CD4-positive, alpha-beta memory T cell (primary cell): ENCODE measurements at places on chromosomes 2 and 18.

GRCh38 chr2:8251291-8251690, 430.6 kb upstream of the ID2 start:
- H3K27ac ChIP-seq: no peak overlapping the region
- H3K4me3 ChIP-seq: no peak overlapping the region
- H3K27me3 ChIP-seq: no peaks in the 10 kb centered on the region

DNA sequence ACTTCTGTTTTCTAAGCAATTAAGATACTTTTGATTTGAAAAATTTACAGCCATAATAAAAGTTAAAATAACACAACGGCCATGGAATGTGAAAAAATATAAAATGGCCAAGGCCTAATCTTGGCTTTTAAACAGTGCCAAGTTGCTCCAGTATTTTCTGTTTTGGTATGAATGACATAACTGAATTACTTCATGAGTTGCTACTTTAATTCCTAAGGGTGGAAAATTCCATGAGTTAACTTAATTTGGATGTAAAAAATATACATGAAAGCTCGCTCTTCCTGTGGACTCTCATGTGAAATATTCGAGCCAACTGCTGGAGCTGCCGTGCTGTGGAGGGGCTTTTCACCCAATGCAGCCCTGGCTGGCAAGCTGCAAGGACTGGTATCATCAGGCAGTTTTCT, 286.0 kb upstream of the CCDC68 start:
- no peak overlapping the region for H3K27ac ChIP-seq
- no peaks in the 10 kb centered on the region for H3K4me1 ChIP-seq
- no peaks in the 10 kb centered on the region for H3K27me3 ChIP-seq
- no peak for DNase-seq
- H3K36me3 ChIP-seq: no peaks in the 10 kb centered on the region

DNA sequence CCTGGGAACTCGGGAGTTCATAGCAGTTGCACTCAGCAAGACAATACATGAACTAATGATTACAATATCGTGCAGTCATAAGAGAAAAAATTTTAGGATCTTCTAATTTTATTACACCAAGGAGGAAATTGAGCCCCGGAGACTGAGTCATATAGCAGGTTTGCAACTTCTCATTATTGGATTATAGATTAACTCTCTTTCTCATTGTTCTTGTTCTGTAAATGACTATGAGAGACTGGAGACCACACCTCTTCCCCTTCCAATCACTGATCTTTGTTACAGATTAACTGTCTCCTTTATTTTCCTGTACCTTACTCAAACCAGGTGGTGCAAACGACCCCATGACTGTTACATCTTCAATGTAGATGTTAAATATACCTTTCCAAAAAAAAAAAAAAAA, 435.8 kb upstream of the DDX18 start:
- no peak overlapping the region for H3K27ac ChIP-seq
- no peaks in the 10 kb centered on the region for H3K27me3 ChIP-seq
- no peak overlapping the region for H3K4me3 ChIP-seq
- no peak for DNase-seq
- no peaks in the 10 kb centered on the region for H3K4me1 ChIP-seq

- no peaks in the 10 kb centered on the region for H3K36me3 ChIP-seq
- H3K27me3 ChIP-seq: peaks cover 6% of the 10 kb centered on the region
- no peak overlapping the region for H3K27ac ChIP-seq
- no peaks in the 10 kb centered on the region for H3K4me1 ChIP-seq
- DNase-seq: no peak
Measured at GRCh38 chr2:119455066-119455718, 23.5 kb downstream of the TMEM37 start.

GRCh38 chr18:5431836-5432575, 111.8 kb downstream of the EPB41L3 start:
- no peak for DNase-seq
- no peak overlapping the region for H3K27ac ChIP-seq
- no peaks in the 10 kb centered on the region for H3K36me3 ChIP-seq
- H3K27me3 ChIP-seq: no peaks in the 10 kb centered on the region
- H3K4me1 ChIP-seq: no peaks in the 10 kb centered on the region

GRCh38 chr2:161353543-161353942, 45.3 kb downstream of the PSMD14 start:
- H3K4me3 ChIP-seq: no peak overlapping the region
- H3K4me1 ChIP-seq: no peaks in the 10 kb centered on the region

DNA sequence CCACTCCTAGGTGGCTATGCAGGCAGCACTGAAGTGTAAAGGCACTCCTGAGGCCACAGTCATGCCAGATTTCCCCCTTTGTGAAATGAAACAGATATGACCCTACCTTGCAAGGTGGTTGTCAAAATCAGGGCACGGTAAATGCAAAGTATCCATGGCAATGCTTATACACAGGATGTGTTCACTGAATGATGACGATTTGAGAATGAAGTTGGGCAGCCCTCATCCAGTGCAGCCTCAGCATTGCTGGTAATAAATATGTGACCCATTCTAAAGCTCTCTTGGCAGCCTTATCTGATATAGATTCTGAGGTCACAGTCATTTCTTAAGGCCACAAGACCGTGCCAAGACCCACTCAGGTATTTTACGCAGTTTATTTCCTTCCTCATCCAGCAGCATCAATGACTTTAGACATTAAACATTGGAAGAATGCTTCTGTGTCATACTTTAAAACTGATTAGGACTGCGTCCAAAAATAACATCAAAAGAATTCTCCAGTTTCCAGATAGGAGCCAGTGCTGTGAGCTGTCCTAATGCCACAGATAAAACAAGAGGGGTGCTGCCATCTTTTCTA, 125.5 kb upstream of the SERTAD2 start:
- H3K27me3 ChIP-seq: no peaks in the 10 kb centered on the region
- H3K36me3 ChIP-seq: no peaks in the 10 kb centered on the region
- no peak overlapping the region for H3K4me3 ChIP-seq
- DNase-seq: no peak
- no peak overlapping the region for H3K27ac ChIP-seq

GRCh38 chr2:71510196-71510807, 56.9 kb downstream of the DYSF start:
- no peak overlapping the region for H3K27ac ChIP-seq
- no peaks in the 10 kb centered on the region for H3K4me1 ChIP-seq
- H3K36me3 ChIP-seq: no peaks in the 10 kb centered on the region
- no peaks in the 10 kb centered on the region for H3K27me3 ChIP-seq

DNA sequence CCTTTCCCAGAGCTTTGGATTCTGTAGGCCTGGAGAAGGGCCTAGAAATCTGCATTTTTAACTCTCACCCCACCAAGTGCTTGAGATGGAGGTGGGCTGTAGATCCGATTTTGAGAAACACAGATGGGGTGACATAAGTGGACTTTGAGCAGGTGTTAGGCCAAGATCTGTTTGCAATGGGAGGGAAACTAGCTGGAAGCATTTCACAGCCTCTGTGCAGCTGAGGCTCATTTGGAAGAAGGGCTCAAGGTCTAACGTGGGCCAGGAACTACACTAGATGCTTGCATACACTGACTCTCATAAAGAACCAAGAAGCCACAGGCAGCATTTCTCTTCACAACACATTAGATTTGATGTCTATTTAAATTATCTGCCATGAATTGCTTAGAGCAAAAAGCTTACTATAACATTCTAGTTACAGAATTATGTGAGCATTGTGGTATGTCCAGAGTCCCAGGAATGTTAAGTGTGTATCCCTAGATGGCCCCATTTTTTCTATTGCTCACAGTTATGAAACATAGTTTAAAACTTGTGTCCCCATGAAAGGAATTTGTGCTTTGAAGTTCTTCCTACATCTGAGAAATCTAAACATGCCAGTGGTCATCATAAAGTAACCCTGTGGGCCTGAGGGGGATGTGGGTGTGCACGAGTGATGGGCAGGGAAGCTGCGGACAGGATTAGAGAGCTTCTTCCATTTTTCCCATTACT, 77.2 kb downstream of the CD28 start:
- no peak overlapping the region for H3K27ac ChIP-seq
- no peaks in the 10 kb centered on the region for H3K27me3 ChIP-seq
- DNase-seq: no peak
- no peak overlapping the region for H3K4me3 ChIP-seq
- no peaks in the 10 kb centered on the region for H3K36me3 ChIP-seq
- H3K4me1 ChIP-seq: peaks cover 20% of the 10 kb centered on the region

- H3K36me3 ChIP-seq: no peaks in the 10 kb centered on the region
- no peaks in the 10 kb centered on the region for H3K4me1 ChIP-seq
- H3K27ac ChIP-seq: no peak overlapping the region
- H3K4me3 ChIP-seq: no peak overlapping the region
- H3K27me3 ChIP-seq: no peaks in the 10 kb centered on the region
- no peak for DNase-seq
Measured at GRCh38 chr2:156356014-156356754, 23.7 kb upstream of the NR4A2 start.

- no peak overlapping the region for H3K4me3 ChIP-seq
- peaks cover 25% of the 10 kb centered on the region for H3K4me1 ChIP-seq
- DNase-seq: no peak
- H3K27me3 ChIP-seq: no peaks in the 10 kb centered on the region
Measured at GRCh38 chr2:12534646-12535263, 182.0 kb upstream of the TRIB2 start.

GRCh38 chr2:38610851-38611801, 8.4 kb upstream of the HNRNPLL start:
- H3K4me3 ChIP-seq: peak overlapping the region; percentile 14
- H3K27ac ChIP-seq: no peak overlapping the region
- DNase-seq: no peak
- no peaks in the 10 kb centered on the region for H3K36me3 ChIP-seq
- peaks cover 43% of the 10 kb centered on the region for H3K4me1 ChIP-seq

- no peaks in the 10 kb centered on the region for H3K36me3 ChIP-seq
- no peak overlapping the region for H3K27ac ChIP-seq
- no peak overlapping the region for H3K4me3 ChIP-seq
- H3K4me1 ChIP-seq: no peaks in the 10 kb centered on the region
- no peak for DNase-seq
- H3K27me3 ChIP-seq: no peaks in the 10 kb centered on the region
Measured at GRCh38 chr2:192888109-192888508, 693.4 kb upstream of the TMEFF2 start.

- H3K27me3 ChIP-seq: no peaks in the 10 kb centered on the region
- H3K36me3 ChIP-seq: no peaks in the 10 kb centered on the region
- no peak overlapping the region for H3K4me3 ChIP-seq
- H3K4me1 ChIP-seq: no peaks in the 10 kb centered on the region
- DNase-seq: no peak
Measured at GRCh38 chr2:187459256-187459655, 11.2 kb upstream of the CALCRL start.

- no peak for DNase-seq
- no peak overlapping the region for H3K27ac ChIP-seq
- no peak overlapping the region for H3K4me3 ChIP-seq
- H3K27me3 ChIP-seq: peaks cover 8% of the 10 kb centered on the region
- H3K36me3 ChIP-seq: no peaks in the 10 kb centered on the region
Measured at GRCh38 chr18:48459016-48459415, 49.8 kb upstream of the ZBTB7C start.

GRCh38 chr18:79771446-79772107, 26.2 kb upstream of the KCNG2 start:
- DNase-seq: no peak
- no peaks in the 10 kb centered on the region for H3K27me3 ChIP-seq
- no peak overlapping the region for H3K4me3 ChIP-seq

GRCh38 chr2:59176737-59177136, 935.6 kb upstream of the FANCL start:
- H3K27me3 ChIP-seq: no peaks in the 10 kb centered on the region
- no peak overlapping the region for H3K4me3 ChIP-seq
- H3K36me3 ChIP-seq: no peaks in the 10 kb centered on the region
- no peak for DNase-seq

GRCh38 chr2:176445956-176446355, 176.7 kb downstream of the MTX2 start:
- no peaks in the 10 kb centered on the region for H3K27me3 ChIP-seq
- no peak overlapping the region for H3K4me3 ChIP-seq

DNA sequence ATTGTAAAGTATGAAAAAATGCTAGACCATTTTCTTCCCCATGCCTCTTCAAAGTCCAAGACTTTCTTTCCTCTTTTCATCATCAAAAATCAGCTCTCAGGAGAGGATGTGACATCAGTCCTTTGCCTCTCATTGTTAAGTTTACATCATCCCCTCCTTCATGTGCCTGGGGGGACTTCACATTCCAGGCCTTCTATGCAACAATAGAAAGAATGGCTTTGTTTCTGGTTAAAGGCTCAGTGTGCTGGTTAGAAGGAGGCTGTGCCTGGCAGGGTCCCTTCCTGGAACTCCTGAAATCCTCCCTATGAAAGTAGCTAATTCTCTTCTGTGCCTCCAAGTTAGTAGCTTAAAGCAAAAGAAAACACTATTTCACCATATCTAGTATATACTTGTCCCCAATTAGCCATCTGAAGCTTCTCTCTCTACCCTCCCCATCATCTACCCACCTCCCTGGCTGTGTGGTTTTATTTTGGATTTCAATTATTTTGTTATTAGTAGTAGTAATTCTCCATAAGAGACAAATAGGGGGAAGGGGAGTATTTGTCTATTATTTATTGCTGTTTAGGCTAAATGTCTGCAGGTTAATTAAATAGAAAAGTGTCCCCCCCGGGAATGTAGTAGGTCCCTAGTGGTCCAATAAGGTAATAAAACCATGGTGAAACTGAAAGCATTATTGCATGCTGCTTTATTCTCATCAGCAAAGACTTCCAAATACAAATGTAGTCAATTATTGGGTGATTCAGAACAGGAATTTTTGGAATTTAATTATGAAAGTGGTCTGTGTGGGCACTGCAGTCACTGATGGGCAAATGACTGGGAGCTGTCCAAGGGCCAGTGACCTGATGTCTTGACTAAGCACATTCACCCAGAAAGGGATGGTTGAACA, 69.0 kb downstream of the CPO start:
- no peaks in the 10 kb centered on the region for H3K4me1 ChIP-seq
- DNase-seq: no peak
- no peak overlapping the region for H3K4me3 ChIP-seq
- no peak overlapping the region for H3K27ac ChIP-seq

GRCh38 chr2:186065491-186065890, 326.9 kb downstream of the FSIP2 start:
- no peaks in the 10 kb centered on the region for H3K36me3 ChIP-seq
- H3K4me1 ChIP-seq: no peaks in the 10 kb centered on the region
- H3K27me3 ChIP-seq: no peaks in the 10 kb centered on the region

DNA sequence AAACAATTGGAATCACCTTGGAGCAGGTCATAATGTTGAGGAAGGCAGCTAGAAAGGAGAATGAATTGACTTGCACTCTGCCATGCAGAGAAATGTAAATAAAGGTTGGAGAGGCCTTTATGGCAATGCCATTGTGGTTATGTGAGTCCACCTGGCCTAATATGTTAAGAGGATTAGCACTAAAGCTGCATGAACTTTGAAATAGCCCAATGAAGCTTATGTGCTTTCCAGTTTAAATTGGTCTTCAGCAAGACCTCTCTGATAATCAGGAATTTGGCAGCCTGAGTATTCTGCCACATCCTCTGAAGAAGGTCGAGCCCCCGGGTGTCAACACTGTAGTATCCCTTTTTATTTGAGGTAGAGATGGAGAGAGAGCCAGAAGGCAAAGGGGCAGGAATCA, 464.9 kb downstream of the CDH2 start:
- no peak overlapping the region for H3K4me3 ChIP-seq
- no peaks in the 10 kb centered on the region for H3K27me3 ChIP-seq
- no peak overlapping the region for H3K27ac ChIP-seq
- DNase-seq: no peak
